Activated CD4-positive, CD25-positive, alpha-beta regulatory T cell treated with anti-CD3 and anti-CD28 coated beads, Interleukin-2, amount 50 U/mL, for 24 hours (primary cell): ENCODE measurements at places on chromosomes 6 and 20.
A peak's percentile ranks its signal among the peaks of the same experiment; 100 is the strongest.

DNA sequence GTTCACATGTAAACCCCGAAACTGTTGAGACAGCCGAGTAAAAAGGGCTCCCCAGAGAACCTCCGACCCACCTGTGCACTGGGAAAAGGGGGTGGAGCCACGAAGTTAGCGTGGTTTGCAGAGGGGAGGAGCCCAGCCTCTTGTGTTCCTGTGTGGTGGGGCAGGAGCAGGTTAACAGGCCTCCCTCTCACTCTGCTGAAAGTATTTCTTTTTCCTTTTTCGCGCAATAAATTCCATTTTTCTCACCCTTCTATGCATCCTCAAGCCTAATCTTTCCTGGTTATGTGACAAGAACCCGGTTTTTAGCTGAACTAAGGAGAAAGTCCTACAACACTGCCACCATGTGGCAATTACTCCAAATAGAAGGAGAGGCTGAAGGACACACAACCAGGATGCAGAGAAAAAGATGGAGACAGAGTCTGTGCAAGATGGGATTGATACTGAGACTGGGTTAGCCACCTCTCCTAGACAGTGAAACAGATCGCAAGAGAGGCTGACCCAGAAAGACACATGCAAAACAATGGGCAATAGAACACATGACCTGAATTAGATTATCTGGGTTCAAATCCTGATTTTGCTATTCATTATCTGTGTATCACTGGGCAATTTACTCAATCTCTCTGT, 168.7 kb upstream of the PRSS16 start:
- peak; percentile 51 for ATAC-seq

GRCh38 chr20:52166150-52166549, 25.4 kb downstream of the ZFP64 start:
- no peak for ATAC-seq

DNA sequence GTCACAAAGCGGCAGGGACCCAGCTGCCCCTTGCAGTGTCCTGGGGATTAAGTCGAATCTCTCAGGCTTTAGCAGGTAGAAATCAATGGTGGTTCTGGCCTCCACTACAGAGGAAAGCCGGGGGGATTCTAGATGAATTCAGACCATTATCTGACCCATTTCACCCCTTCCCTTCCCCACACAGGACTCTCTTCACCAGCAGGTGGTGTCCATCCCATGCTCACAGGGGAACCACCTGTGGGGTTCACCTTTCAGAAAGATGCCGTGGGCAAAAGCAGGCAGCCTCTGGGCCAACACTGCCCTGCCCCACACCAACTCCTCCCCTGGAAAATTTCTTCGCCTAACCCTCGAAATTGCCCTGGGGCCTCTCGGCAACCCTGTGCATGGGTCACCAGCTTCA, 123.8 kb upstream of the GGTLC1 start:
- no peak for ATAC-seq

DNA sequence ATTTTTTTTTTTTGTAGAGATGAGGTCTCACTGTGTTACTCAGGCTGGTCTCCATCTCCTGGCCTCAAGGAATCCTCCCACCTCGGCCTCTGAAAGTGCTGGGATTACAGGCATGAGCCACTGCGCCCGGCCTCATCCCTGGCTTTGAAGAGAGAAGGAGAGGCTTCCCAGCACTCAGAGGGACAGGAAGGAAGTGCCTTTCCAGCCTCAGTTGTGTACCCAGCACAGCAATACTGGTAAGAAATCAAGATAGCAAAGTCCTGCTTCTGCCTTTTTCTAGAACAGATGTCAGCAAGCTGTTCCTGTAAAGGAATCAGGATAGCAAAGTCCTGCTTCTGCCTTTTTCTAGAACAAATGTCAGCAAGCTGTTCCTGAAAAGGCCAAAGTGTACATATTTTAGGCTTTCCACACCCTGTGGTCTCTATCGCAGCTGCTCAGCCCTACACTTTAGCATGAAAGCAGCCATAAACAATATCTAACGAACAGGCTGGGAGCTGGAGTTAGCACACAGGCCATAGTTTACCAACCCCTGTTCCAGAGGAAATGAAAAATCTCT, 6.3 kb upstream of the PLTP start:
- no peak for ATAC-seq

DNA sequence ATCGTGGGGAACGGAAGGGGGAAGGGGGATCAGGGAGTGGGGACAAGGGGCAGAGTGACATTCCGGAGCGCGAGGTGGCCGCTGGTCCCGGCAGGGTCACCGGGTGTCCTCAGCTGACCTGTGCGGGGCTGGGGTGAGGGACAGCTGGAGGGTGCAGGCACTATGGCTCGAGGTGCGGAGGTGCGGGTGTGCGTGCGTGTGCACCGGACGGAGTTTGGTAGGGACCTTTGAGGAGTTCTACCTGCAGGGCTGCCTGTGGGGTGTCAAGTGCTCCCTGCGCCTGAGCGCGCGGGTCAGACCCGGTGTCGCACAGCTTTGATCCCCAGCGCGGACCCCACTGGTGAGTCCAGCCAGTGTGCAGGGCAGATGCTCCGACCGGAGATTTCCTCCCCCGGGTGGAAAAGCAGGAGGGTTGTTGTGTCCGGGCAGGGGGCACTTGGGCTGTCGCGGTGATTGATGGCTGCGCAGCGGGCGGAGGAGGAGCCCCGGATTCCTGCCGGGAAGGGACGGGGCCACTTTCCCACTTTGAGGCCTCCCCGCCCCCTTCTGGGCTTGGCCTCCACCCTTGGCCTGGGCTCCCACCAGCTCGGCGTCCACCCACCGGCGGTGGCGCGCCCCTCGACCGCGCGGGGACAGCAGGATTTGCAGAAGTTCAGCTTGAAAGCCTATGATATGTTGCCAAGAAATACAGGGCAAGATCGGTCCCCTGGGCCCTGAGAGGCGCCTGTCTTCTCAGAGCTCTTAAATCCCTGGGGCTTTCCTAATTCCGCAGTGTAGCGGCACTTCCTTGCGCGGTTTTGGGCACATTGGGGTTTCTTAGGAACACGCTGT, 658 bp downstream of the RIN2 start:
- no peak for ATAC-seq

DNA sequence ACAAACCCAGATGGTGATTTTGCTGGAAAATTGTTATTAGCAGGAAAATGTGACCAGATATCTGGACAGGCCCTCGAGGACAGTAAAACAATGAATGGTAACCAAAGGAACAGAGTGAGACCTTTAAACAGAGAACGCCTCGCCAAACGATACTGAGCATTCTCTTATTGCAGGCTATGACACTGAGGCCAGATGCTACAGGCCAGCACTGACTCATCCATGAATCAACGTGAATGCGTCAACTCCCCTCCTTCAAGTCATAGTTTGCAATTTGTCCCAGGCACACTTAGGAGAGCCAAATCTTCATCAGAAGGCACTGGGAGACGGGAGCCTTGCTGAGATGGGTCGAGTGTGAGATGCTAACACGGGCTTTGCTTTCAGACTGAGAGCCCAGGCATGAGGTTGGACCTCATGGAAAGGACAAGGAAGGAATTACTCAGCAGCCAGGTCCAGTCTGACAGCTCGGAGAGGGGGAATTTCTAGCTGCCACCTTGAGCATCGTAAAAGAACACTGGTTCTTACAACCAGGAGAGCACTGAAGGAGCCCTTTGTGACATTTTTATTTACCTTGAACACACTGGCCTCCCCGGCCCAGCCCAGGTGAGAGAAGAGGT, 60.7 kb downstream of the BMP7 start:
- ATAC-seq, result no peak

DNA sequence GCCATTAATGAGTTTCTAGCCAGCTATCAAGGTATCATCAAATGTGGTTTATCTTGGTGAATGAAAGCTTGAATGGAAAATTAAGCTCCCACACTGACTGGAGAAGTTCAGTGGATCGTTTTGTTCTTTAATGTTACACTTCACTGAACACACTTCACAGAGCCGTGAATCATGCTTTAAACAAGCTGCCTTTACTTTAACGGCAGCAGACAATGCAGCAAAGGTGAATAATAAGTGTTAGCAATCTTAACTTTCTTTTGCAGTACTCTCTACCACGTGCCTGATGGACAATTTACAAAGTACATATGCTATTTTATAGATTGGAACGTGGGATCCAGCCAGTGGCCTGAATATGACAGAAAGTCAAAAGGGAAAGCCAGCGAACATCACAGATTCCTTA, 424.5 kb downstream of the GRIK2 start:
- ATAC-seq, result no peak

DNA sequence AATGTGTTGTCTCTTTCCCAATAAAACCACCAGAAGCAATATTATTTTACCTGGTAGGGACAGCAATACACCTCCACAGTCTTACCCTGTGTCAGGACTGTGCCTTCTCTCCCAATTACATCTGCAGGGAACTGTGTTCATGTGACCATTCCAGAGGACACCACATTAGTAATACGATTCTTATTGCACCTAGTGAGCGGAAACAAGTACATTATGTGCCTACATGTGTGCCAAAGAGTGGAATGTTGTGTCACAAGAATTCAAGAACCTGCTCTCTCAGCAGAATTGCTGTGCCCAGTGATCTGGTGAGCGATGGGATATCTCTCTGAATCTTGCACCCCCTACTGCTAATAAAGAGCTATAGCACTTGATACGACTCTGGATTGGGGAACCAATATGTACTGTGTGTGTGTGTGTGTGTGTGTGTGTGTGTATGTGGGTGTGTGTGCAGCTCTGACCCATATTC, 57.4 kb upstream of the FOXC1 start:
- ATAC-seq, result no peak

GRCh38 chr6:3293271-3294155, 34.8 kb downstream of the PSMG4 start:
- no peak for ATAC-seq

DNA sequence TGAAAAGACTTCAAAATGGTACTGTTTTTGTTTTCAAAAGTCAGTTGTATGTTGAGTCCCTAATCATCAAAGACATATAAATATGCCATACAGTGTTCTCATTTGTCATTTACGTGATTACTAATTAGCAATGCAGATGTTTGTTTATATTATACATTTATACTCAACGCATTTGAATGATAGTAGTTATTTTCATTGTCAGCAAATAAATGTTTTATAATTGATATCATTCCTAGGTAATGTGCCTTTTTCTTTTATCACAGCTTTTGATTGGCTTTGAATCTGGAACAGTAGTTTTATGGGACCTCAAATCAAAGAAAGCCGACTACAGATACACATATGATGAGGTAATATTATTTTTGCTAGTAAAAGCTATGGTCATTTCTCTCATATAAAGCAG, 62.6 kb downstream of the STXBP5 start:
- ATAC-seq, result no peak

DNA sequence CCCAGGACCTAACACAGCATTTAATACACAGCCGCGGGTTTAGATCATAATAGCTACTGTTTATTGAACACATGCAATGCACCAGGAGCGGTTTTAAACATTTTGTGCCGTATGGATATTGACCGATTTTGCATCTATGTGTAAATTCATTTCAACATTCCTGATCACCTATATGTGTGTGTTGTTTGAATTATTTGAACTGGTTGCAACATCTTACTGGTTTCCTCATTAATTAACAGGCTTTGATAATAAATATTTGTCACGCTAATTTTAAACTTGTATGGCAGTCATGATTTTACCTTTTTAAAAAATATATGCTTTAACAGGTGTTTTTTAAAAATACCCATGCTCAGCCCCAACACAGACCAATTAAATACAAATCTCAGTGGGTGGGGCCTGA, 35.8 kb downstream of the CPNE5 start:
- no peak for ATAC-seq

DNA sequence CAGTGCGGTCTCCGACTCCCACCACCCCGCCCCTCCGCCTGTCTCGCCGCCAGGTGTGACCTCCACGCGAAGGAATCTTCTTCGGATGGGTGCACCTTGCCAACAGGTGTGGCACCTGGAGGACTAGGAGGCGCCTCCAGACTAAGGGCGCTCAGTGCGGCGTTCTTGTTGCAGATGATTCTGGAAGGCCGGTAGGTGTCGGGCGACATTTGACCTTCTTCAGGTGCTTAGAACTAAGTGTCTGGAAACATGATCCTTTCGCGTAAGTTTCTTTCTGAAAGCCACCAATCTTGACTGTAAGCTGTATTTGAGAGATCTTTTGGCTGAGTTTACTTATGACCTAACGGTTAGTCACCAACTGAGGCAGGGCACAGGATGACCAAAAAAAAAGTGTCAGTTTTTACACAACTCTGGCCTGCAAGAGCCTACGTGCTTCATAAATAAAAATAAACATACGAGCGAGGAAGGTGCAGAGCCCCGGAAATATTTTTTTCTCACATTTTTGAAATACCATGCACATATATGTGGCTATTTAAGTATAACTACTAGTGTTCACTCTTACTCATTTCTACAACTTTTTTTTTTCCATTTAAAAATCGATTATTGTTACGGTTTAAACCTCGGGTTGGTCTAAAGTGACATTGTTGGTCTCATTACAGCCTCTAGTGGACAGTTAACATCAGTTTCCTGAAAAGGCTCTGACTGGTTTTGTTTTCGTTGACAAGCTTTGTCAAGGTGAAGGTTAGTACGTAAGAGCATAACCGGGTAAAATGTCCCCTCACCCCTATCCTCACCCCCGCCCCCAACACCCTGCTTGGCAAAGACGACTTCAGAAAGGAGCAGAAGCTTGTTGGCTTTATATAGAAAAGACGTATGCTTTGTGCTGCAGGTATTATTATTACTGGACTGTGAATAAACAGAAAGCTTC, 1.6 kb upstream of the ATXN1 start:
- peak; percentile 28 for ATAC-seq

DNA sequence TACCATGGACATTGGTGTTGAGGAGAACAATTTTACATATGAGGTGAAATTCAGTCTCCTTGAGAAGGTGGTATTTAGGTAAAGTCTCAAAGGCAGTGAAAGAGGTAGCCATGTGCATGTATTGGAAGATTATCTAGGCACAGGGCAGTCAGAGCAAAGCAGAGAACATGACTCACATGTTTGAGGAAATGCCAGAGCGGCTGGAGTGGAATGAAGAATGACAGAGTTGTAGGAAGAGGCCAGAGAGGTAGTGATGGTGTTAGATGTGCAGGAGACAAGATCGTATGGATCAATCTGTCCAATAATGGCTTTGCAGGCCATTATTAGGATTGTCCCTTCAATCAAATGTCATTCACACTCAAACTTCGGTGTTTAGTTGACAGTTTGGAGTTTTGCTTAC, 449.4 kb upstream of the PTCHD4 start:
- no peak for ATAC-seq

GRCh38 chr20:4113615-4114603, 98.6 kb upstream of the RNF24 start:
- no peak for ATAC-seq

DNA sequence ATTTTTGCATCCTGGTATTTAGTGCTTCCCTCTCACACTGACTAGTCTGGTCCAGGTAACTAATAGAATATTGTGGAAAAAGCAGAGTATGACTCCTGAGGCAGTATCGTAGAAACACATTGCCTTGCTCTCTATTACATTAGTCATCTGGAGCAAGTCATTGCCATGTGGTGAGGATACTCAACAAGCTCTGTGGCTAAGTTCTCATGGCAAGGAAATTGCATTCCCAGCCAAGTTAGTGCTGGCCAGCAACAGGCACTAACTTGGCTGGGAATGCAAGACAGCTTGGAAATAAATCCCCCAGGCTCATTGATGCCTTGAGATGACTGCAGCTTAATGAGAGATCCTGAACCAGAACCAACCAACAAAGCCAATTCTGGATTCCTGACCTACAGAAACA, 39.7 kb upstream of the HTR1B start:
- ATAC-seq, result no peak
